Heart left ventricle (tissue), 16 donors: ENCODE measurements at places on chromosomes 2 and 18.

DNA sequence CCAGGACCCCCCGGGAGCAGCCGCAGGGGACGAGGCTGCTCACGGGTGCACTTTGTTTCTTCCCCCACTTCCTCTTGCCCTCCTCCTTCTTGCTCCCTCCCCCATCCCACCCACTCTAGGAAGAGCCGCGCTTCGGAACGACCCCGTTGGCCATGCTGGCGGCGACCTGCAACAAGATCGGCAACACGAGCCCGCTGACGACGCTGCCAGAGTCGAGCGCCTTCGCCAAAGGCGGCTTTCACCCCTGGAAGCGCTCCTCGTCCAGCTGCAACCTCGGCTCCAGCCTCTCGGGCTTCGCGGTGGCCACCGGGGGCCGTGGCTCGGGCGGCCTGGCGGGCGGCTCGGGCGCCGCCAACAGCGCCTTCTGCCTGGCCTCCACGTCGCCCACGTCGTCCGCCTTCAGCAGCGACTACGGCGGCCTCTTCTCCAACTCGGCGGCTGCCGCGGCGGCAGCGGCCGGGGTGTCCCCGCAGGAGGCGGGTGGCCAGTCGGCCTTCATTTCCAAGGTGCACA lies 1.3 kb downstream of the SP9 start:
- no peak for DNase-seq

- DNase-seq: no peak
Measured at GRCh38 chr2:104215269-104216161, 638.4 kb upstream of the POU3F3 start.

DNA sequence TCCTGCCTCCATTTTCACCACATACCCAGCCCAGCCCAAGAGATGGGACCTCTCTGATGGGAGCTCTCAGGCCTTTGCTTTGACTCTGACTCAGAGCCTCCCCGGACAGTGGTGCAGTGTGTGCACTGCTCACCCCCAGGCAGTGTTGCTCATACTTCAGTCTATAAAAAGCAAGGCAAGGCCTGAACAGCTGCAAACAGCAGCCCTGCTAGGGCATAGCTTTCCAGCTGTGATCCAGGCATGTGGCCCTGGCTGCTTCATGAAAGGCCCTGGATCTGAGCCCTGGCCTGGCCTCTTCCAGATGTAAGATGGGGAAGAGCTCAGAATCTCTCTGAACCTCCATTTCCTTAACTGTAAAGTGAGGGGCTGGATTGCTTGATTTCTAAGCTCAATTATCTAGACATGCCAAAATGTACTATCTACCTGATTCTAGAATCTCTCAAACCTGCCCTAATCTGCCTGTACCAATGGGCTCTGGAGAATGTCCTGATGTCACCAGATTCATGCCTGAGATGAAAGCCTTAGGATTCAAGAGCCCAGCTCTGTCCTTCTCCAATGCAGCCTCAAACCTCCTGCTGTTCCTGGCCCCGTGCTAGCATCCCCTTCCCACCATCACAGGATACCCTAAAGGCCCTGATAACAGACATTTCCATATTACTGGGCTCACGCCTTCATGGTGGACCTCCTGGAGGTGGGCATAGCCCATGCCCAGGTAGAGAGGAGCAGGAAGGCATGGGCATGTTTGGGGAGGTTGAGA lies 206.9 kb downstream of the ARL4C start:
- DNase-seq: no peak

DNA sequence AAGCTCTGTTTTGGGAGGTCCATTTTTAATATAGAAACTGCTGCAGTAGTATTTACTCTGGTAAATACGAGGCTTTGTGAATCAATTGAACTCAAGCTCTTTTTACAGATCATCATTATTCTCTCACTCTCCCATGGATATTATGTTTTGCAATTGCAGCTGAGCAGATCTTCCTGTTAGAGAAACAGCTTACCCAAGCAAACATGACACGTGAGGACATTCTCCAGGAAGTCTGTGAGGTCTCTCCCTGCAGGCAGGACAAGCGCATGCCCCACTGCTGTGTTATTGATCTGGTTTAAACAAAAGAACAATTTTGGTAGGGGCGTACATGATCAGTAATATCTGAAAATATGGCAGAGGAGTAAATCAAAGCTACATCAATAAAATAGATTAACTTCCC lies 72.1 kb downstream of the COL6A3 start:
- DNase-seq: no peak

GRCh38 chr2:178114462-178114861 lies 2.2 kb downstream of the RBM45 start:
- DNase-seq: no peak
